ENCODE measurements at places on chromosomes 1 and 21. TPM values are rescaled to one million over a fixed set of nuclear protein-coding genes. Genes with fewer than 3 reads are reported as not detected.

The SEMA4A gene
- total RNA-seq: 5.5 TPM

DNA sequence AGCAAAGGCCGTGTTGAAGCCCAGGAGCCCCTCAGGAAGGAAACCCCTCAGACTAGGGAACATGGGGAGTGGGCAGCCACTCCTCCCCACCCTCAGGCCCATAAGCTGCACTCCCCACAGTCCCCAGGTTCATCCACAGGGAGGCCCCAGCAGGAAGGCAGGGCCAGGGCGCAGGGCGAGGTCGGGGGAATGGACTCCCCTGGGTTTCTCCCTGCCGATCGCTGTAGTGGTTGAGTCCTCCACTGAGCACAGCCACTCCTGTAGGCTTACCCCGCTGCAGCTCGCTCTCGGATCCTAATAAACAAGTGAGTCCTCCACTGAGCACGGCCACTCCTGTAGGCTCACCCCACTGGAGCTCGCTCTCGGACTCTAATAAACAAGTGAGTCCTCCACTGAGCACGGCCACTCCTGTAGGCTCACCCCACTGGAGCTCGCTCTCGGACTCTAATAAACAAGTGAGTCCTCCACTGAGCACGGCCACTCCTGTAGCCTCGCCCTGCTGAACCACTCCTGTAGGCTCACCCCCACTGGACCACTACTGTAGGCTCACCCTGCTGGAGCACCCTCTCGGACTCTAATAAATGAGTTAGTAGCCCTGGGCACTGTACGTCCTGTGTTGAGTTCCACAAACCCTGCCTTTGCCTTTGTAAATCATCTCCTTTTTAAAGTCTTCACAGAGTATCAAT lies 16.2 kb upstream of the COL18A1 start:
- DNase-seq: no peak

GRCh38 chr1:40651138-40651857 lies 14.2 kb downstream of the RIMS3 start:
- DNase-seq: no peak

The RIPK4 gene
- 15.6 TPM for total RNA-seq

The C1orf146 gene
- not detected for total RNA-seq

GRCh38 chr1:44571712-44572571 lies 102.3 kb downstream of the TMEM53 start:
- no peak for DNase-seq

Data from tongue (tissue), 3 donors.